Hypothalamus (tissue), 51 donors: ENCODE measurements at places on chromosomes 6 and 20.

- DNase-seq: no peak
Measured at GRCh38 chr20:36036688-36037087, 68.3 kb downstream of the CNBD2 start.

DNA sequence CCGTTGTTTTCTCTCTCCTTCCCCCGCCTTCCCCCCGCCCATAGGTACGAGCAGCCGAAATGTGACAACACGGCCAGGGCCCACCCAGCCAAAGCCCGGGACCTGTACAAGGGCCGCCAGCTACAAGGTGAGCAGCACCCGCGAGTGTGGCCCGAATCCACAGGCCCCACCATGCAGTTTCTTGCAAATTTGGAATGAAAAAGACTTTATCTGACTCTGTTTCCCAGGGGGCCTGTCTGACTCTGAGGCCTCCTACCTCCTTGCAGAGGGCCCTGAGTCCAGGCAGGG lies 167.1 kb downstream of the SMOC2 start:
- no peak for DNase-seq

GRCh38 chr6:74805916-74806696 lies 399.7 kb downstream of the COL12A1 start:
- no peak for DNase-seq

DNA sequence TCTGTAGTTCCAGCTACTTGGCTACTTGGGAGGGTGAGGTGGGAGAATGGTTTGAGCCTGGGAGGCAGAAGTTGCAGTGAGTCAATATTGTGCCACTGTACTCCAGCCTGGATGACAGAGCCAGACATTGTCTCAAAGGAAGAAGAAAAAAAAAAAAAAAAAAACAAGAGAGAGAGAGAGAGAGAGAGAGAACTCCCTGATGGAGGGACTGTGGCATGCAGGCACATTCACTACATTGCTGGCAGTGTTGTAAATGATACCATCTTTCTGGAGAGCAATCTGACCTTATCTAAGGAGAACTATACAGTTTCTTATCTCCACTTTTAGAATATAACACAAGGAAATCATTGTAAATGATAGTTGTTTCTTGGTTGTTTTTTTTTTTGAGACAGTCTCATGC lies 85.1 kb downstream of the MDN1 start:
- DNase-seq: no peak

DNA sequence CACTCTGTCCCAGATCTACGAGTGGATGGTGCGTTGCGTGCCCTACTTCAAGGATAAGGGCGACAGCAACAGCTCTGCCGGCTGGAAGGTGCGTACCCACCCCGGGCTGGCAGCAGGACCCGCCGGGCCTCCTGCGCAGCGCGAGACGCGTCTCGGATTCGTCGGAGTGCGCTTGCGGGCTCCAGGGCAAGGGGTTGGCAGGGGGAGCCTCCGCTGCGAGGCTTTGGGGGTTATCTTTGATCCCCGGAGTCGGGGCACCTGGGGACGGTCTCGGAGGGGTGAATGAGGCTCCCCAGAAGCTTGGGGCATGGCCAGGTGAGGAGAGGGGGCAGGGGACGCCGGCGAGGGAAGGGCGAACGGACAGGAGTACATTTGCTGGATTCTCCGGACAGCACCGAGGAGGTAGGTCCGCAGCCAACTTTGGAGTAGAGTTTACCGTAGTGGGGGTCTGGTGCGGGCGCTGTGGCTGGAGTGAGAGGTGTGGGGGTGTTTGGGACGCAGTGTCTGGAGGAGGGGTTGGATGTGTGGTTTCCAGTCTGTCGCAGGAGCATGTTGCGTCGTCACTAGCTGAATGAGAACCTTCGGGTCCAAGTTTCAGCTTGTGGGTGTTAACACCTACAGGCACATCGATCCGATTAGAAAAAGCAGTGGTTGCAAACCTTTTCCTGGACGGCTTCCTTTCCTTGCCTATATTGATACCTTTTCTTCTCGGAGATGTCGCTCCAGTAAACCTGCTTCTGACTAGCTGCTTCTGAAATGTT lies 1.2 kb downstream of the FOXO3 start:
- DNase-seq: no peak

DNA sequence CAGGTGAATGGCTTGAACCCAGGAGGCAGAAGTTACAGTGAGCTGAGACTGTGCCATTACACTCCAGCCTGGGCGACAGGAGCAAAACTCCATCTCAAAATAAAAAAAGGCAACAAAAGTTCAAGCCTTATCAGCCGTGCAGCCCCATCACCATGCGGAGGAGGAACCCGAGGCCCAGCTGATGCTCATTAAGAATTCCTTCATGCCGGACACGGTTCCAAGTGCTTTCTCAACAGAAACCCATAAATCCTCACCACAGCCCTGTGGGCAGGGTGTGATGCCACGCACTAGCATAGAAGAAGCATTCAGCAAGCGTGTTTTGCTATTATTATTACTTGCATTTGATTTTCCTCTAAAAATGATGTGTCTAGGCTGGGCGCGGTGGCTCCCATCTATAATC lies 56.3 kb downstream of the PREX1 start:
- no peak for DNase-seq

DNA sequence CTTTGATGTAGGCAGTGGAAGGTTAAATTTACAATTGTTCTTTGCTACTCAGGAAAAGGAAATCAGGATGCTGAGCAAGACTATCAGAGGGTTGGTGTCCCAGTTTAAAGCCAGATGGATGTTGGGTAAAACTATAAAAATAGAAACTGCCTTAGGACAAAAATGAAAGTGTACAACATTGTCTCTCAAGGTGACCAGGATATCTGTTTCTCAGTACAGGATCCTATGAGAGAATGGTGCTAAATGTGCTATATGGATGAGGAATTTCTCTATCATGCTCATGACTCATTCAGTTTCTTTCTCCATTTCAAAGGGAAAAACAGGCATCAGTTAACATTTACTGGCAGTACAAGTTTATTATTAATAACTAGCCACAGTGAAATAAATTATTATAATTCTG lies 534.2 kb upstream of the GJE1 start:
- DNase-seq: no peak

GRCh38 chr6:167588920-167589614 lies 237.6 kb upstream of the AFDN start:
- no peak for DNase-seq

DNA sequence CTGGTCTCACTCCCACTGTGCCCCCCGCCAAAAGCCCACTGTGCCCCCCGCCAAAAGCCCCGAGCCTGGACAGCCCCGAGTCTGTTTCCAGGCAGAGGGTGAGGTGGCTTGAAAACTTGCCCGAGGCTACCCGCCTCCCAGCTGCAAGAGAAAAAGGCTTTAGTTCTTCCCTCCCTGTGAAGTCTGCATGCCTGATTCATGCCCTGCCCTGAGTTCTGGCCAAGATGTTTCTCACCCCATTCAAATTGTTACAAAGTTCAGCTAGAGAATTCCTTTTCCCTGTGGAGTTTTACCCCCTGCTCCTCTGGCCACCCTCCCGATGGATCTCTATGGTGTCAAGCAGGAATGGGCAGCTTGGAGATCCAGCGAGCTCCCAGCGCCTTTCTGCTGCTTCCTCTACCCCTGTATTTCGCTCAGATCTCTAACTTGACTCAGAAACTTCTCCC lies 298.8 kb upstream of the MAP3K7 start:
- peak; percentile 51 for DNase-seq

DNA sequence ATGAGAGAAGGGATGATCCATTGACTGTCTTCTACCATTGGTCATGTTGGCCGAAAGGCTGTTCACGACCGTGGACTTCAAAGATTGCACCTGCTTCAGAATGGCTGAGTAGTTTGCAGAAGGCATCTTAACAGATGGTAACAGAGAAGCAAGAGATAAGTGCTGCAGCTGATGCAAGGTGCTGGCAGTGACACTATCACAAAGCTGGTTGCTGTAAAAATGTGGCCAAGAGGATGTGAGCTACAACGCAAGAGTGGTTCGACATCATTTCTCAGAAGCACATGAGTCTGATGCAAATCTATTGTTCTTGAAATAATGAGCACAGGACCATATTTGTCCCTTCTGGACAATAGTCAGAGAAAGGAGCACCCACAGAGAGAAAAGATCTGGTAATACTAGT lies 27.0 kb upstream of the ANKEF1 start:
- DNase-seq: no peak

- DNase-seq: no peak
Measured at GRCh38 chr20:1579488-1579887, 22.0 kb upstream of the SIRPD start.

DNA sequence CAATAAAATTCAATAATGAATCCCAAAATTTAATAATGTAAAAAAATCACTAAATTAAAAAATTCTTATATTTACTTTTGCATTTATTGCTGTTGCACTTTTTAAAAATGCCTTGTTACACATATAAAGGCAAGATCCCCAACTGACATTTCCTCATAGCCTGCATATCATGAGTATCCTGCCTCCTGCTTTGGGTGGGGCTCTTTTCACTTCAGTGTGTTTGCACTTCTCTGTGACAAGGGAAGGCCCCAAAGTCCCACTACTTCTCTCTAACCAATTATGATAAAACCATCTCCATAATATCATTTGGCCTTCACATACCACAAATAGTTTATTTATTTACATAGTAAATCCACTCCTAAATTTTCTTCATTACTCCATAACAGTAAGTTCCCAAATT lies 446.1 kb upstream of the MARCKS start:
- DNase-seq: no peak

DNA sequence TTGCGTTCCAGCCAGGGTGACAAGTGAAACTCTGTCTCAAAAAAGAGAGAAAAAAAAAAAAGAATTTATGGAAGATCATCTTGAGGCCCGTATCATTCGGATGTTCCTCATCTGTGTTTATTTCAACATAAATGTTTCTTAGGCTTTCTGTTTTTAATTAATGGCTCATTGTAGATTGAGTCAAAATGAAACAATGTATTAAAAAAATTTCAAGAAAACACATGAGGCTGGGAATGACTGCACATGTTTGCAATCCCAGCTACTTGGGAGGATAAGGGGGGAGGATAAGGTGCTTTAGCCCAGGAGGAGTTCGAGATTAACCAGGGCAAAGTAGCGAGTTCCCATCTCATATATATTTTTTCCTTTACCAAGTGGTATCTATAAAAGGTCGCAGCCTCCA lies 47.3 kb downstream of the ITCH start:
- DNase-seq: no peak

DNA sequence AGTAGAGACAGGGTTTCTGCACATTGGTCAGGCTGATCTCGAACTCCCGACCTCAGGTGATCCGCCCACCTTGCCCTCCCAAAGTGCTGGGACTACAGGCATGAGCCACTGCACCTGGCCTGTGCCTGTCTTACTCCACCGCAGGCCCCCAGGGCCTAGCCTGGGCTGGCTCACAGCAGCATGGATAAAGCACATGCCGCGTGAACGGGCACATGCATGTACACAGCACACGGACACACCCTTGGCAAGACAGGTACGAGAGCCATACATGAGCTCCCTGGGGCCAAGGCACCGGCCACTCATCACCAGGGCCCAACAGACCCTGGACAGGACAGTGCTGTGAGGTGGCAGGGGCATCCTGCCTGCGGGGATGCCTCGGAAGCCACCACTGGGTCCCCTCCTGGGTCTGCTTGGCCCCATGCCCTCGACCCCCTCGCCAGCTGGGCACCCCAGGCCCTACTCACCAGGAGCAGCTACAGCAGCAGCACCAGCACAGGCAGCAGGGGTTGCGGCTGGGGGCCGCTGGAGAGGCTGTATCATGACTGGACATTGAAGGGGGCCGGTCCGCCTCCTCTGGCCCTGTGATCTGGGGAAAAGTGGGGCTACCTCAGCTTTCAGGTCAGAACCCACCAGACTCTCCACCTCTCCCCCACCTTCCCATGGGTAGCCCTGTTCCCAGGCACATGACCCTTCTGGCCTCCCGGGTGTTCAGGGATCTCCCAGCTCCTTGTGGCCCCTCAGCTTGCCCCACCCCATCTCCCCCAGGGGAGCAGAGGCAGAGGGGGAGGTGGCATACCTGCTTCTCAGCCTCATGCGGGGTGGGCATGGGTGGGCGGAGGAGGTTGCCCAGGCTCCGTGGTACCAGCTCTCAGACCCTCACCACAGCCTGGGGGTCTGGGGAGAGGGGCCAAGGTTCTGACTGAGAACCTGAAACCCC lies 3.0 kb downstream of the RGS19 start:
- no peak for DNase-seq
